ENCODE measurements at places on chromosomes 12 and 14. TPM values are rescaled to one million over a fixed set of nuclear protein-coding genes. Genes with fewer than 3 reads are reported as not detected.

ISM2 gene
- total RNA-seq = not detected

CLEC9A gene
- not detected for total RNA-seq

CCDC177 gene
- total RNA-seq = not detected

CAPS2 gene
- total RNA-seq = 2.7 TPM

WNT5B gene
- not detected for total RNA-seq

CIROP gene
- total RNA-seq = not detected

SPX gene
- total RNA-seq = 0.36 TPM

ALX1 gene
- not detected for total RNA-seq

OLR1 gene
- not detected for total RNA-seq

CCT2 gene
- 267 TPM for total RNA-seq

ANO4 gene
- total RNA-seq = not detected

GRCh38 chr14:106396999-106397398, 870.6 kb downstream of the TMEM121 start:
- no peak for DNase-seq

DNA sequence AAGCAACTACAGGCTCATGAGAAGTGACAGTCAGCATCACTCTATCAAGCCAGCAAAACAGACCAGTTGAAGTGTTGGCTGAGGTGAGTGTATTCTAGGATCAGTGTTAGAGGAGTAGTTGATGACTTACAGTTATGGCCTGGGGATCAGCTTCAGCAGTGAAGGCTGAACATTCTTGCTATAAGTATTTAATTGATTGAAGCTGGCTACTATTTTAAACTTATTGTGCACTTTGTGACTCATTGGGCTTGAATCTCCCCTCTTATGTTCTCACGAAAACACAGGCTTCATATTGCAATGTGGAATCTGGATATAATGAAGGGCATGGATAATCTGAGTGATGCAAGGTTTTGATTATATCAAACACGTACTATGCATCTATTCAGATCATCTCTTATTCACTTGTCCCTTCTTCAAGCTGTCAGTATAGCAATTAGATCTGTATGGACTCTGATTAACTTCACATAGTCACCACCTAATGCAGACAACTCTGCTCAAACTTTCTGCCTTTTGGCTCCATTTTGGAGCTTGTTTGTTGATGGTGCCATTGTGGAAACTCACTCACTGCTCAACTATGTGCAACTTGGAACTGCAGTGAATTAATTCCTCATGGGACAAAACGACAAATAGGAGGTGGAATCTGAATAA, 309.2 kb downstream of the SLC16A7 start:
- no peak for DNase-seq

DNA sequence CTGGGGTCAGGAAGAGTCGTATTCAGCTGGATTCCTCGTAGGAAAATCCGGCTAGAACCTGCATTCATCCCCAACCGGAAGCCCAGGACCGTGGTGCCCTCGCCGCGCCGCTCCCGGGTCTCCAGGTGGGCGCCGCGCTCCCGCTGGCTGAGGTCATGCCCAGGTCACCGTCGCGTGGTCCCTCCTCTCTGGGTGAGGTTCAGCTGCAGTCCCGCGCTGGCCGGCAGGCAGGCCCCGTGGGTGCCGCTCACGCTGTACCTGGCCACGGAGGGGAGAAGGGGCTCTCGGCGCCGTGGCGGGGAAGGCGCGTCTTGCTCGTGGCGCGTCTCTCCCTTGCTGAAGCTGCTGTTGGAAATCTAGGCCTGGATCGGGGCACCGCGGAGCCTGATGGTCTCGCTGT, 44.5 kb downstream of the LRTM2 start:
- no peak for DNase-seq

GRCh38 chr12:122306407-122306806, 40.1 kb upstream of the VPS33A start:
- DNase-seq = no peak

- no peak for DNase-seq
Measured at GRCh38 chr14:103770902-103771301, 55.3 kb downstream of the ZFYVE21 start.

DNA sequence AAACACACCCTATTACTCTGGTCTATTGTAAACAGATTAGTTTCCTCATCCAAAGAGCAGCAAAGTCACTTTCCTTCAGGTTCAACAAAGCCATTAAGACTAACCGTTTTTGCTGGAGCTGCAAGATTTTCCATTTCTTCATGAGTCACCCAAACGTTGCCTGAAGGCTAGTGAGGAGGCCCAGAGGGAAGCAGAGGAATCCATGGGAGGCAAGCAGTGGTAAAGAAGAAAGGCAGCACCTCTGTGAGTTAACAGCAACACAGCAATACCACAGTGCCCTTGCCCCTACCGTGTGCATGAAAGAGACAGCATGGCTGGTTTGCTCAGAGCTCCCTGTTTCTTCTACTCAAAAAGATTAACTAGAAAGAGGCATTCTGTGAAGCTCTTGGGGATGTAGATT, 206.3 kb downstream of the ACSS3 start:
- DNase-seq = no peak

- DNase-seq = no peak
Measured at GRCh38 chr14:87108726-87109125, 884.3 kb downstream of the GALC start.

DNA sequence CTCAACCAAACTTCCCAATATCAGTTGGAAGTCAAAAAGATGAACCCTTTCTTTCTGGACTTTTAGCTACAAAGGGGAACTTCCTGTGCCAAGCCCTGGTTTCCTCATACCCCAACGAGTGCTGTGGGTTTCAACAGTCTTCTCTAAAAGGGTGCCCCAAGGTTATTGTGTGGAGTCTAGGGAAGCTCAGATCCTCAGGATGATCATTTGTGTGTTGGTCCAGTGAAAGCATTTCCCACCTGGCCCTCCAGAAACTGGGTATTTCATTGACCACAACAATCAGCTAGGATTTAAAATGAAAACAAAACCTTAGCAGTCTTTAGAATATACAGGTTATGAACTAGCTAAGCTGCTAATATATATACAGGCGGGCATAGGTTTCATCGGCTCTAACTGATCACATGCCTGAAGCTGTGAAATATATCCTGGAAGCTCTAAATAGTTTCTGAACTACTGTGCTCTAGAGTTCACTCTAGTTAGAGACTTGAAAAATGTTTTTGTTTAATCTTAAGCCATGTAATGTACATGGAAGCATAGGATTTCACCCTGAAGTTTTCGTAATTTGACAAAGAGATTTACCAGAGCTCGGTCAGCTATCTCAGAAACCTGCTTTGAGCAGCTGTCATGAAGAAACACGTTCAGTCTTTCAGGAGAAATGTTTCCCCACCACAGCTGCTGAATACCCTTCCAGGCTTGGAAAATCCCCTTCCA, 29.6 kb downstream of the P2RX4 start:
- no peak for DNase-seq

DNA sequence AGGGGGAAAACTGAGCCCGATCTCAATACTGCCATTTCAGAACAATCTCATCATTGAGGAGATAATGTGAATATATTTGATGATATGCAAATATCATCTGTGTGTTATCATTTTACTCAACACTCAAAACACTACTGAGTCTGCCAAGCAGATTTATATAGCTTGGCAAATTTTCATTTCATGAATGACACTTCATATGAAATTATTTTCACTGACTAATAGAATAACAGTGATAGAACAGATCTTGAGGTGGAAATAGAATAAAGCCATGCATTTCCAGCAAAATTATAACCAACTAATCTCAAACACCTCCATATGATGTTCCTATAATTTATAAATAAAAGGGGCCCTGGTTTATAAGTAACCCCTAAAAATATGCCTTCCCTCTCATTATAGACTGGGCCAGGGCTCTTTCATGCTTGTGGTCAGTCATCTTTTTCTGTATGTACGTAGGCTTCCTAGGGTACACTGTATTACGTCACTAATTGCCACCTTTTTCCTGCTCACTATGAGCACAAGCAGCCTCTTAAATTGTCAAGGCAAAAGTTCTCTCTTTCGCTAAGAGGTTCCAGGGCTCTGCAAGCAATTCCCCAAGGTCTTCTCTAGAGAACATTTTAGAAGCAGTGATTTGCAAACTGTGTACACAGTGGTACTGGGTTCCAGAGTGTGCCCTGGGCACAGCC, 197.1 kb upstream of the FOXN3 start:
- DNase-seq = no peak

GRCh38 chr12:111773801-111774551, 7.2 kb downstream of the ALDH2 start:
- no peak for DNase-seq

- DNase-seq = no peak
Measured at GRCh38 chr12:41967668-41968500, 176.8 kb downstream of the GXYLT1 start.

DNA sequence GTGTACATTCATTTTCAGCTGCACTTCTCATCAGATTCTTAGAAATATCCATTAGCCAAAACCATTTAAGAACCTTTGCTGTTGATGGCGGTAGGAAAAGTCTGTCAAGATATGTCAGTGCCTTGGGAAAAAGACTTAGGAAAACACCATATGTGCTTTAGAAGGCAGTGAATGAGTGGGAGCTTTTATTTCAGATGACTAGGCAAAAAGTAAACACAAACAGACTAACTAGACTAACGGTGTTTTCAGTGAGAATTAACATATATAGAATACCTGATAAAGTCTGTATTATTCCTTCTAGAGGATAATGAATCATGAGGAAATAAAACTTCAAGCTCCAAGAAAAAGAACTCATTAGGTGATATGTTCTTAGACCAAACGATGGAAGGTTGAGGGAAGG, 418.9 kb downstream of the NAV3 start:
- no peak for DNase-seq

- no peak for DNase-seq
Measured at GRCh38 chr14:68361231-68361630, 431.6 kb downstream of the ZFP36L1 start.

- DNase-seq = no peak
Measured at GRCh38 chr12:8829125-8829518, 6.7 kb downstream of the A2ML1 start.

- no peak for DNase-seq
Measured at GRCh38 chr12:57058454-57058853, 8.5 kb upstream of the MYO1A start.

- DNase-seq = no peak
Measured at GRCh38 chr12:126949558-126949957, 1317.4 kb upstream of the TMEM132C start.

DNA sequence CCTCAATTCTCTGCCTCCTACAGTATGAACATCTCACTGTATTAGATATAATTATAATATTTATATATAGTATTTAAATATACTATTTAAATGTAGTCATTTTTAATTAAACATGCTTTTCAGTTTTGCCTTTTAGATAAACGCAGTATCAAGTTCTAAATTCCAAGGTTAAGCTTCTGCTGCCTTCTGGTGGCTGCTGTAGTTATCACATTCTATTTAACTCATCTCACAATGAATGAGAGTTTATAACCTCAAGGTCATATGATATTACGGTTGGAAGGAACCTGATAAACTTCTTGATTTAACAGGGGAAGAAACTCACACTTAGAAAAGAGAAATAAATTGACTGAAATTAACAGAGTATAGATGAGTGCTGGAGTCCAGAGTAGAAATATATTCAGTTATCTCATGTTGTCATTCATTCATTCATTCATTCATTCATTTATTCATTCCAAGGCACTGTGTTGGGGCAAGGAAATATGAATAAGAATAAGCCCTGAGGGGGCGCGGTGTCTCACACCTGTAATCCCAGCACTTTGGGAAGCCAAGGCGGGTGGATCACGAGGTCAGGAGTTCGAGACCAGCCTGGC, 31.9 kb downstream of the GUCY2C start:
- peak; percentile 15 for DNase-seq

- no peak for DNase-seq
Measured at GRCh38 chr14:90109858-90110257, 48.1 kb downstream of the KCNK13 start.

- no peak for DNase-seq
Measured at GRCh38 chr12:113062502-113063395, 6.2 kb downstream of the DTX1 start.

- no peak for DNase-seq
Measured at GRCh38 chr14:75689012-75689411, 28.0 kb downstream of the TTLL5 start.

DNA sequence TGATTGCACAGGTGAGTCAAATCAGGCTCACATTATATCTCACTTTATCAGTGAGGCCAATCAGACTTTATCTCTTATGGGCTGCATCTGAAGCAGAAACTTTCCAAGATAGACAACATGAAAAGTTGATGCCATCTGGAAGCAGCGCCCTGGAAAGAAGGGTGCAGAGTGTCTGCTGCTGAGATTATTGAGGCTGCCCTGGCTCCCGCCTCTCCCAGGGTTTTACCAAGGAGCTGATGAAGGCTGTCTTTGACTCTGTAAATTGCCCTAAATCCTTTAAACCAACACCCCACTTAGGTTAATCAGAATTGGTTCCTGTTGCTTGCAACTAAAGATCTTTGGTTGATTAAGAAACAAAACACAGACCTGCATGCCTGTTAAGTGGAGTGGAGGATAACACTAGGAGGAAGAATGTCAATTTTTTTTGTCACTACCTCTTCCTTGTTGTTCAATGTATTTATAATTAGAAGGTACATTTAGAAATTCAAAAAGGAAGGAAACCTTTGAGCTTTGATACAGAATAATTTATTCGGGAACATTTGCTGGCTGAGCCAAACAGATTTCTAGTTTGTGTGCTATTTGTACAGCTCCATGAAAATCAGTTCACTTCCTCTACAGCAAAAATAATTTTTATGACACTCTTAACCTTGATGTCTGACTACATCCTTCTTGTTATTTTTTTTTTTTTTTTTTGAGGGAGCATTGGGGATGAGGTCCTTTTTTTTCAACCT, 104.1 kb downstream of the VEZT start:
- DNase-seq = no peak

GRCh38 chr12:24212496-24212895, 263.0 kb upstream of the SOX5 start:
- DNase-seq = no peak

- peak; percentile 54 for DNase-seq
Measured at GRCh38 chr12:123971770-123972456, 718 bp downstream of the CCDC92 start.

GRCh38 chr14:64673748-64674147, 30.5 kb upstream of the PLEKHG3 start:
- DNase-seq = peak; percentile 69

DNA sequence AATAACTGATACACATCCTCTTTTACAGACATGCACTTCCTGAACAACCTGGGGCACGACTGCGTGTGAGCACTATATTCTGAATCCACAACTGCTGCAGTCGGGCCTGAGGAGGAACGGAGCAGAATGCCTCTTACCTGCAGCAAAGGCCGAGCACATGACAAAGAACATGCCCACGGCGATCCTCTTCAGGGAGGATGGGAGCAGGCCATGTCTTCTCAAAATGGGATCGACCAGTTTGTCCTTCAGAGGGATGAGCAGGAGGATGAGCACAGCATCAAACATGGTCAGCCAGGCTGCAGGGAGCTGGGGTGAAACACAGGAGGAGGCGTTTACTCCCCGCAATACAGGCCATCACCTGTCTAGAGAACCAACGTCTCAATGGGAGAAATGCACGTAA, 15.1 kb downstream of the SLC15A4 start:
- no peak for DNase-seq

- peak; percentile 41 for DNase-seq
Measured at GRCh38 chr12:11812586-11813437, 163.3 kb downstream of the ETV6 start.
